ENCODE measurements at places on chromosomes 1 and 21.

- no peak for DNase-seq
Observed at GRCh38 chr1:207991583-207992026, 80.7 kb upstream of the CD34 start.

DNA sequence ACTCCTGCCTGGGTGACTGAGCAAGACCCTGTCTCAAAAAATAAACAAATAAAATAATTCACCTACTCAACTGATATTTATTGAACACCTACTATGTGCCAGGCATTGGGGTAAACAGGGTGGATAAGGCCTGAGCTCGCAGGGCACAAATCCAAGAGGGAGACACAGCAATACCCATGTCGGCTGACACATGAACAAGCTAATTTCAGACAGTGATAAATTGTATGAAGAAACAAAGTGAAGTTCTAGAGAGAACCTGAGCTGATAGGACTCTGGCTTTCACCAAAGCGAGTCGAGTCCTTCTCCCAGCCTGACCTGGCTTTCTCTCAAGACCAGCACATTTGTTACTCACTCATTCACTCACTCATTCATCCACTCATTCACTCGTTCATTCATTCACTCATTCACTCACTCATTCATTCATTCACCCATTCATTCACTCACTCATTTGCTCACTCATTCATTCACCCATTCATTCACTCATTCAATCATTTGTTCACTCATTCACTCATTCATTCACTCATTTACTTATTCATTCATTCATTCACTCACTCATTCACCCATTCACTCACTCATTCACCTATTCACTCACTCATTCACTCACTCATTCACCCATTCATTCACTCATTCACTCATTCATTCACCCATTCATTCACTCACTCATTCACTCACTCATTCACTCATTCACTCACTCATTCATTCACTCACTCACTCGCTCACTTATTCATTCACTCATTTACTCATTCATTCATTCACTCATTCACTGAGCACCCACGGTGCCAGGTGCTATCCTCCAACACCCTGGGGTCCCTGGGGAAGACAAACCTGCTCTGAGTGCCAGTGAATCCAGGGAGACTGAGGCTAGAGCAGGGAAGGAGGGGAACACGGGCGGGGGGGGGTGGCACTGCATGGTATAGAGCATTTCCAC is 37.4 kb upstream of the CASZ1 start:
- DNase-seq: no peak

- DNase-seq: no peak
Observed at GRCh38 chr21:27796106-27796505, 829.2 kb upstream of the ADAMTS5 start.

DNA sequence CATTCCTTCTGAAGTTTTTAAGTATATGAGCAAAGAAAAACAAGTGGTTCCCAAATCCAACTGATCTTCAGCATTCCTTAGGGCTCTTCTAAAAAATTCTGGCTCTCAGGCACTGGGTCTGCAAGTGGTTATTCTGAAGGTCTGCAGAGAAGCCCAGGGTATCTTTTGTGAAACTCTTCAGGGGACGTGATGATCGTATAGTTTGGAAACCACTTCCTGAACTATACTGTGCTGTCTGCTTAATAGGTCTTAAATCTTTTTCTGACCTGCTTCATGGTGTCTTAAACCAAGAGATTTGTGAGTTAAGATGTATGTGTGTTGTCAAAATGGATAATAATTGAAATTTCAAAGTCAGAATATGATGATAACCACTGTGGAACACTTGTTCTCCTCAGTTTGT is 115.5 kb downstream of the LHX9 start:
- DNase-seq: no peak

- no peak for DNase-seq
Observed at GRCh38 chr1:226327761-226328162, 18.8 kb upstream of the LIN9 start.

DNA sequence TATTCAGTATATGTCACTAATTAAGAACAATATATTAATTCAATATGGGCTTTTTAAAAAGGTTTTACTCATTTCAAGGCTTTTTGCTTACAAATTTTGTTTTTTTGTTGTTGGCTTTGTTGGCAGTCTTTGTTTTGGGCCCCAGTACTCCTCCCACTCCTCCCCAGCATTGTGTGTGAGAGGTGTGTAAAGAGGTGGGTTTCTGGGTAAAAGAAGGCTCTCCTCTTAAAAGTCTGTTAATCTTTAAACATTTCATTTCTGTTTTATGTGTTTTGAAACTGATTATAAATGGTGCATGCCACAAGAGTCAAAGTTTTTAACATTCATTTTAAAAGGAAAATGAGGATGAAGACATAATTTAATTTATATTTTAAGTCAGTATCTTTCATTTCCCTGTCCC is 79.6 kb downstream of the SASS6 start:
- DNase-seq: no peak

- no peak for DNase-seq
Observed at GRCh38 chr1:98964198-98964597, 40.5 kb downstream of the PLPPR5 start.

DNA sequence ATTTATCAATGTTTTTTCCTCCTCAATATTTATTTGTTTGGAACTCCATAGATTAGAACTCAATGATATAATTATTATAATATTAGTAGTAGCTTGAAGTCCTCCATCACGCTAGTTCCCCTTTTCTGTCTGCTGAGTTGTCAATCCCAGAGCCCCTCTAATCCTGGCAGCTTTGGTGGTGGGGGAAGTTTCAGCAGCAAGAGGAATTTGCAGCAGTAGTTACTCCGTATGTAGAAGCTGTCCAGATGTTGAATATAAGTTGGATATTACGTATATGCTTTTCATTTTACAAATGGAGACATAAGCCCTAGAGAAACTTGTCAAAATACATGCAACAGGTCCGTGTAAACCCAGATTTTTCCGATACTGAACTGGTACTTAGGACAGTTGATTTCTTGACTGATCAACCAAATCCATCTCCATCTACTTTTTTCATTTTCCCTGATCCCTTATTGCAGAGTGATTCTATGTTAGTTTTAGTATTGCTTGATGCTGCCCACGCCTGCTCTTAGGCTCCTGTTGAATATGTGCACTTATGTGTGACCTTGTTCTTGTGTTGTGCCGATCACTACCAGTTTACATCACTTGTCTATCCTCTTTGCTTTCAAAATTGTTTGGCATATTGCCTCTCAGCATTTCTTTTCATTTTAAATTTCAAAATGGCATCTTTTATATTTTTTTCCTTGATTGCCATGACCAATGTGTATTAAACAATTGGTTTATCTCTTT is 28.1 kb downstream of the SMAP2 start:
- no peak for DNase-seq

DNA sequence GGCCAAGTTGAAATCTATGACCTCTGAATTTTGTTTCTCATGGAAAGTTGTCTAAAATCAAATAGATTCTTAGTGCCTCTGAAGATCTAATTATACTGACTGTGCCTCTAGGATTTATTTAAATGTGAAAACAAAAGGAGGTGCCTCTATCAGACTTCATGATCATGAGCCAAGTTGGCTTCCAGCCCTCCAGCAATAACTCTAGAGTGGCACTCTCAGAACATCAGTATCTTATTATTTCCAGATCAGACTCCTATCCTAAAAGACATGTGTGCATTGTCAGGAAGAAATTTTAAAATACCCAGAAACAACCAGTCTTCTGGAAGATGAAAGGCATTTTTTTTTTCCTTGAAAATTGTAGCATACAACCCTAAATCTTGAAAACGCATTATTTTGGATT is 368.0 kb downstream of the PDE4B start:
- no peak for DNase-seq

GRCh38 chr1:174114788-174115448 is 44.4 kb upstream of the RABGAP1L start:
- DNase-seq: peak; percentile 24

GRCh38 chr1:160625725-160626498 is 20.9 kb downstream of the SLAMF1 start:
- DNase-seq: peak; percentile 46

GRCh38 chr1:109485001-109485400 is 1.3 kb downstream of the ATXN7L2 start:
- DNase-seq: no peak

- no peak for DNase-seq
Observed at GRCh38 chr1:9120312-9120958, 8.5 kb downstream of the GPR157 start.

GRCh38 chr1:184315254-184315653 is 71.6 kb upstream of the C1orf21 start:
- DNase-seq: no peak

DNA sequence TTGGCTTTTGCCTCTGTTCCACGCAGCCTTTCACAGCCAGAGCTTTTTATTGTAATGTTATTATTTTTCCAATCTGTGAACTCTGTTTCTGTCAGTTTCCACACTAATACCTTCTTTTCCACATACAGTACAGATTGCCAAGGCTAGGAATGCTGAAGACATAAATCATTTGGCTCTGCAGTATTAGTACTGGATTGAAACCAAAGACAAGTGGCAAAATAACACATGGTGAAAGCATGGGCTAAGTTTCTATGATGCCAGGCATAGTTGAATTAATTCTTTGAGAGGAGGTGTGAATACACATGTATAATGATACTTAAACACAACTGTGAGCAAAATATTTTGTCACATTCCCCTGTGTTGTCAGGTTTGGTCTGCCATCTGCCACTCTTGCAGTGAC is 73.5 kb downstream of the TMEM200B start:
- no peak for DNase-seq

- no peak for DNase-seq
Observed at GRCh38 chr1:101463195-101463594, 226.4 kb downstream of the S1PR1 start.

GRCh38 chr1:40045182-40045581 is 4.7 kb downstream of the CAP1 start:
- no peak for DNase-seq

DNA sequence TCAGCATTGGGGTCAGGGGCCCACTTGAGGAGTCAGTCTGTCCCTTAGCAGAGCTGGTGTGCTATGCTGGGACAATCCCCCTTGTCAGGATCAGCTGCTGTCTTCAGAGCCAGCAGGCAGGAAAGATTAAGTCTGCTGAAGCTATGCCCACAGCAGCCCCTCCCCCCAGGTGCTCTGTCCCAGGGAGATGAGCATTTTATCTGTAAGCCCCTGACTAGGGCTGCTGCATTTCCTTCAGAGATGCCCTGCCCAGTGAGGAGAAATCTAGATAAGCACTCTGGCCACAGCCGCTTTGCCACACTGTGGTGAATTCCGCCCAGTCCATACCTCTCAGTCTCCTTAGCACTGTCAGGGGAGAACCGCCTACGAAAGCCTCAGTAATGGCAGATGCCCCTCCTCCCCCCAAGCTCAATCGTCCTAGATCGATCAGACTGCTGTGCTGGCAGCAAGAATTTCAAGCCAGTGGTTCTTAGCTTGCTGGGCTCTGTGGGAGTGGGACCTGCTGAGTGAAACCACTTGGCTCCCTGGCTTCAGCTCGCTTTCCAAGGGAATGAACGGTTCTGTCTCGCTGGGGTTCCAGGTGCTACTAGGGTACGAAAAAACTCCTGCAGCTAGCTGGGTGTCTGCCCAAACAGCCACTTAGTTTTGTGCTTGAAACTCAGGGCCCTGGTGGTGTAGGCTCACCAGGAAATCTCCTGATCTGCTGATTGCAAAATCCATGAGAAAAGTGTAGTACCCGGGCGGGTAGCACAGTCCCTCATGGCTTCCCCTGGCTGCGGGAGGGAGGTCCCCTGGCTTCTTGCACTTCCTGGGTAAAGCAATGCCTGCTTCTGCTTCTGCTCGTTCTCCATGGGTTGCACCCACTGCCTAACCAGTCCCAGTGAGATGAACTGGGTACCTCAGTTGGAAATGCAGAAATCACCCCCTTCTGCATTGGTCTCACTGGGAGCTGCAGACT is 25.1 kb upstream of the TP53BP2 start:
- DNase-seq: no peak

GRCh38 chr1:87673309-87673708 is 344.6 kb downstream of the LMO4 start:
- DNase-seq: no peak

DNA sequence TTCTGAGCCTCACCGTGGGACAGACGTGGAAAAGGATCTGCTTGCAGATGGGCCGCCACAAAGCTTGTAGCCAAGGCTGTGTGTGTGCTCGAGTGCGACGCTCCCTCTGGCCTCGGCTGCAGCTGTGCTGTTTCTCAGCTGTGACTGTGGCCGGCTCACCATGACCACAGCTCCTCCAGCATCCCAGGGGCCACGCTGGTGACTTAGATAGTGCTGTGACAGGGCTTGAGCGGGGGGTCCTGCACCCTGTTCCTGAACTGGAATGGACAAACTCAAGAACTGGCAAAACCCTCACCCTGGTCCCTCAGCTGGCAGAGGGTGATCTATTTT is 17.4 kb upstream of the ACTRT2 start:
- no peak for DNase-seq

GRCh38 chr1:15243275-15244043 is 3.6 kb upstream of the FHAD1 start:
- DNase-seq: no peak

GRCh38 chr1:10734375-10734774 is 62.1 kb downstream of the CASZ1 start:
- DNase-seq: no peak

DNA sequence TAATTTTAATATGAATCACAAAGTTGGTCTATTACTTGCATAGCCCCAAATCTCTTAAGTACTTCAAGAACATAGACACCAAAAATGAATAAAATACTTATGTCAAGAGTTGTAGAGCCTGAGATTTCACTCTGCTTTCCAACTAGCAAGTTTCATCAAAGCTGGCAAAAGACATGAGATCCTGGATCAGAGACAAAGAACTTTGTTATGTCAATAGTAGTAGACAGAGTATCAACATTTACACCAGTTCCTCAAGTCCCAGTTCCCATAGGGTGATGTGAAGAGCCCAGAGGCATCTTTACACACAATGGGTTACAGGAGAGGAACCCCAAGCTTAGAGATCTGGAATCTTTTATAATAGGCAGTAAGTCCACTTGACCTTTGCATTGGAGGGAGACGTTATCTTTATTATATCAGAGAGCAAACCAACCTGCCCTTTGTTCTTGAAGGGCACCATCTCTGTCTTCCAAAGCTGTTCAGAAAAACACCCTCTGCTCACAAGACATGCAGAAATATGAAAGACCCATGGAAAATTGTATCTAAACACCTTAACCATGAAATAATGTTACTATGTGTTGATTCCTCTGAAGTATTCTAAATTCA is 174.4 kb upstream of the GALNT2 start:
- DNase-seq: no peak

GRCh38 chr1:23555986-23556634 is 3.2 kb downstream of the ID3 start:
- DNase-seq: peak; percentile 35

GRCh38 chr1:209416039-209416438 is 167.5 kb upstream of the CAMK1G start:
- DNase-seq: no peak

DNA sequence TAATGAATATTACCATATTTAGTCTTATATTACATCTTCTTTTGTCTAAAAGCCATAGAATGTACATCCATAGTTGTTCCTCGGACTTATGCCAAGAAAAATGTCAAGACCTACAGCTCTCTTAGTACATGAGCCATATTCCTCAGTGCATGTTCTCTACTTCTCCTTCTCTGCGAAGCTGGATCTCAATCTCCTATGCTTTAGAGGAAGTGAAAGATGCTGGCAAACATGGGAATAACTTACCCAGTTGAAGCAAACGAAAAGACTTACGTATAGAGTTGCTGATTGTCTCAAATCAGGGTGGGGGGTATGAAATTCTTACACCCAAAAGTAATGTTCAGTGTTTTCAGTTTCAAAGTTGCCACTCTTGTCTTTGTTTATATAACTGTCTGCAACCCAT is 32.7 kb downstream of the OR13G1 start:
- DNase-seq: no peak

- no peak for DNase-seq
Observed at GRCh38 chr21:46297338-46298271, 11.5 kb downstream of the YBEY start.

GRCh38 chr21:31554511-31555022 is 104.9 kb upstream of the SOD1 start:
- peak; percentile 11 for DNase-seq
